Mammary epithelial cell (primary cell): ENCODE measurements at places on chromosomes 3 and 15. TPM values are rescaled to one million over a fixed set of nuclear protein-coding genes. Genes with fewer than 3 reads are reported as not detected.

DNA sequence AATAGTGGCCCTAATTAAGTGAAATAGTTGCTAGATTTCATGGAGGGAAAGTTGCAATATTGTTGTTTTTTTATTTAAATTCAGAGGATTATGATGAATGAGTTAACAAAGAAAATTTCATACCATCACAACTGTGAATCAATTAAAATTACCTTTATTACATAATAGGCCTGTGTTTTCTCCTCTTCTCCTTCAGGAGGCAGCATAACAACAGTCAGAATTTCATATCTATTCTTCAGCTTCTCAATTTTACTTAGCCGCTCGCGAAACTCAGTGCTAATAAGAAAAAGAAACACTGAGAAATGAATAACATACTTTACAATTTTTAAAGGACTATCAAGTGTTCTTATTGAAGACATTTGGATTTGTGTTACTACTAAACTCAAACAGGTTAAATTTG lies 29.4 kb downstream of the TTC14 start:
- no peak for DNase-seq

- DNase-seq, result no peak
These were observed 77.5 kb downstream of the RPLP1 start for GRCh38 chr15:69529961-69530633.

SLC2A2 gene
- total RNA-seq, result not detected in 2 replicates

- DNase-seq, result no peak
These were observed 100.3 kb upstream of the LIPC start for GRCh38 chr15:58331560-58331912.

SNX22 gene
- total RNA-seq, result 0.31 TPM in 1 of 2 replicates, not detected in the other
